ENCODE measurements at places on chromosomes 7 and 10.

DNA sequence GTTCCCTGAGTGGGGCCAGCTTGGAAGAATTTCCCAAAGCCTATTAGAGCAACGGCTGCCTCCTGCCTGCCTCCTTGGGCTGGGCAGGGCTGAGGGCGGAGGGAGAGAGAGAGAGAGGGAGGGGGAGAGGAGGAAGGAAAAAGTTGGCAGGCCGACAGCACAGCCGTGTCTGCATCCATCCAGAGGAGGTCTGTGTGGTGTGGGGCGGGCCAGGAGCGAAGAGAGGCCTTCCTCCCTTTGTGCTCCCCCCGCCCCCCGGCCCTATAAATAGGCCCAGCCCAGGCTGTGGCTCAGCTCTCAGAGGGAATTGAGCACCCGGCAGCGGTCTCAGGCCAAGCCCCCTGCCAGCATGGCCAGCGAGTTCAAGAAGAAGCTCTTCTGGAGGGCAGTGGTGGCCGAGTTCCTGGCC is at the start of gene AQP1:
Gene AQP1, plus strand, starts transcription at position 293 of the 409 bp plus-strand sequence. Its CDS starts 57 bp downstream, at position 350.
- no peak for DNase-seq

- DNase-seq, result no peak
These were observed 113.2 kb upstream of the GPR26 start for GRCh38 chr10:123552760-123553554.

GRCh38 chr7:112138325-112138852 is 67.8 kb downstream of the DOCK4 start:
- DNase-seq, result no peak

DNA sequence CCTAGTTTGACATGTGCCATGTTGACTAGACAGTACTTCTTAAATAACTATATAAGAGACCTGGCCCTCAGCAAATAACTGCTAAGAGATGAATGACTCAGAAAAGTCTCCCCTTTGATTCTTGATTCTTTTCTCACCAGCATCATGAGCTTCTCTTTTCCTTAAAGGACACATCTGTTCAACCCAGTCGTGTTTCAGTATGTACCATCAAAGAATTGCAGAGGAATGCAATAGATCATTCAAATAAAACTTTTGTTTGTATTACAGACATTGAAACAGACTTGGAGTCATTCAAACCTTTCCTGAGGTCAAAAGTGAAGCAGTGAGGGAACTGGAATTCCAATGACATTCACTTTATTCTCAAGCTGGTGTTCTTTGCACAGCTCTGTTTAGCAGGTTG is 598.3 kb upstream of the GHITM start:
- no peak for DNase-seq

DNA sequence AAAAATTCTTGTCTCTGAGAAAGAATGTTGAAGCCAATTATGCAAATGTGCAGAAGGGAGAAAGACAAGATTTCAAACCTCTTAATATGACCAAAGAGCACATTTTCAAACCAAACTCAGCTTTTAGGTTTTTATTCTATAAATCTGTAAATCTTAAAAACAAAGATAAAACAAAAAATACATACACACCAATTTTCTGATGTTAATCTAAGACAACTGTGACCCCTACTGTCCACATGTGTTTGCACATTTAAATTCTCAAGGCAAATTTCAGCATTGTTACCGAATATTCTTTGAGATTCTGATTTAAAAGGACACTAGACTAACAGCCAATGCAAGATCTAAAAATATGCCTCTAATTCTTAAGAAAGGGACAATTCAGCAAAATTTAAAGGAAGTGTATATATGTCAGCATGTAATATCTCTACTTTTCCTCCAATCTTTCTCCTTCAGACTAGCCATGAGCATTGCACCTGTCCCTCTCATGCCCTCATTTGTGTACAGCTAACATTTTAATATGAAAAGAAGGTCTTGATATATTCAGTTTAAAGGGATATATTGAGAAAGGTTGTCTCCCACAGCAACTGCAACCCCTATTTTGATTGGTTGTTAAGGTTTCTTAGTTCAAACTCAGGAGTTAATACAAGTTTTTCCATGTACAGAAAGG is 417.9 kb downstream of the IPMK start:
- no peak for DNase-seq

DNA sequence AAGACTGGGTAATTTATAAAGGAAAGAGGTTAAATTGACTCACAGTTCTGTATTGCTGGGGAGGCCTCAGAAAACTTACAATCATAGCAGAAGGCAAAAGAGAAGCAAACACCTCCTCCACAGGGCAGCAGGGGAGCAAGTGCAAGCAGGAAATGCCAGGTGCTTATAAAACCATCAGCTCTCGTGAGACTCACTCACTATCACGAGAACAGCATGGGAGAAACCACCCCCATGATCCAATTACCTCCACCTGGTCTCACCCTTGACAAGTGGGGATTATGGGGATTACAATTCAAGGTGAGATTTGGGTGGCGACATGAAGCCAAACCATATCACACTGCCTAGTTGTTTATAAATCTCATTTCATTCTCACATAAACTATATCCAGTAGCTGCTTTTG is 28.0 kb upstream of the CPN1 start:
- no peak for DNase-seq

DNA sequence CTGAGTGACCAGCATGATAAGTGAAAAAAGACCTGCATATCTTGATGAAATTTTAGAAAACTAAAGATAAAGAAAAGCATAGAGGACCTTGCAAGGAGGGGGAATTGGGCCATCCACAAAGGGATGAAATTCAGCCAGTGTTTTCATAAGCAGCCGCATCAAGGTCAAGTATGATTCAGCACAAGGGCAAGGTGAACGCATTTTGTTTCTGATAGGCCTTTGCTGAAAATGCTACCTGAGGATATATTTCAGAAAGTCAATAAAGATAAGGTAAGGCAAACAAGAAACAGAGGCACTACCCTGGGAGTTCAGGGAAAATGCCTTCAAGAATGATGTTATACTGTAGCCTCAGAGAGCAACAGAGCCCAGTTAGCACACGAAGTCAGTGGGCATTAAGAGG is 55.0 kb upstream of the SHH start:
- peak; percentile 2 for DNase-seq

Measured in H1 (cell line).